ENCODE measurements at places on chromosomes 3 and 15.

- peak; percentile 67 for DNase-seq
Observed at GRCh38 chr3:4656059-4656458, 162.9 kb downstream of the ITPR1 start.

- DNase-seq, result no peak
Observed at GRCh38 chr3:52891164-52891563, 6.2 kb downstream of the STIMATE start.

DNA sequence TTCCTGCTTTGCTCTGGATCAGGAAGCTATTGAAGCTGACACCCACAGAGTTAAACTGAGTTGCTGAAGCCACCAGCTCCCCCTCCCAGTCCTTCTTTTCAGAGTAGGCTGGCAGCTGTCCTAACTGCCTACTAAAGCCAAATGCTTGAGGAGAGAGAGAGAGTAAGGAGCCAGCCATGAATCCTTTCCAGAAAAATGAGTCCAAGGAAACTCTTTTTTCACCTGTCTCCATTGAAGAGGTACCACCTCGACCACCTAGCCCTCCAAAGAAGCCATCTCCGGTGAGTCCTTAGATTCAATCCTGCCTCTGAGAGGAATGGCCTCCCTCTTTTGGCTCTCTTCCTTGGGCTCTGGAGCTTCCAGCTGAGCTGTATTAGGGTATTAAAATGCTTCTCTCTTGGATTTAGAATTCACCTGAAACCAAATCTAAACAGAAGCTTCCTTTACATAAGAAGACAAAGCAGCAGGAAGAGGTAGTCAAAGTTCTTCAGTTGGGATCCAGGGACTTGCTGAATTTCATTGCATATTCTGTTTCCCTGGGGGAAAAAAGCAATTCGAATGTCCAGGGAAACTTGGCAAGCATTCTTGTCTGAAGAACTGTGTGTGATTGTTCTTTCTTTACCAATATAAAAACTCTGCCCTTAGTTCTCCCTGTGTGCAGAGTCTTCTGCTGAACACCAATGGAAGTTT lies at the start of gene SLC15A2:
SLC15A2 (plus strand) TSS at position 101 of the 690 bp plus-strand sequence; CDS start at position 177, 76 bp downstream.
- DNase-seq, result no peak

GRCh38 chr3:107208100-107208499 lies 169.1 kb upstream of the CCDC54 start:
- no peak for DNase-seq

- no peak for DNase-seq
Observed at GRCh38 chr3:178352326-178353005, 183.8 kb upstream of the KCNMB2 start.

DNA sequence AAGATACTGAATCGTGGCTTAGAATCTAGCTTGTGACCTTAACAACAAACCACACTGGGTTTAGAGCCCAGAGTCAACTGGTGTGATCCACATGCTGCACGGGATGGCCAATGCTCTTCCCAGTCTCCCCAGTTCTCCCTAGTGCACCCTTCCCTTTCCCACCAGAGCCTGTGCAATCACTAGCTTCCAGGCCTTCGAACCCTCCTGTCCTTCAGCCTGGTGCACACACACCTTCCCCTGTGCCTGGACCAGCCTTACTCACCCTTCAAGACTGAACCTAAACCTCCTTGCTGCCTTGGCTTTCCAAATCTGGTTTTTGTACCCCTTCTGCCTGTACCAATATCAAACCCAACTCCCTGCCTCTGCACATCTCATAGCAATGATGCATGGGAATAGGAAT lies 43.8 kb downstream of the WNT5A start:
- DNase-seq, result no peak

GRCh38 chr3:95120921-95121320 lies 1058.1 kb downstream of the NSUN3 start:
- DNase-seq, result no peak

GRCh38 chr3:101778385-101779046 lies 495 bp upstream of the NXPE3 start:
- DNase-seq, result no peak

- DNase-seq, result no peak
Observed at GRCh38 chr3:18499301-18499700, 74.2 kb upstream of the SATB1 start.

GRCh38 chr3:132180337-132180791 lies 136.8 kb upstream of the ACP3 start:
- DNase-seq, result no peak

DNA sequence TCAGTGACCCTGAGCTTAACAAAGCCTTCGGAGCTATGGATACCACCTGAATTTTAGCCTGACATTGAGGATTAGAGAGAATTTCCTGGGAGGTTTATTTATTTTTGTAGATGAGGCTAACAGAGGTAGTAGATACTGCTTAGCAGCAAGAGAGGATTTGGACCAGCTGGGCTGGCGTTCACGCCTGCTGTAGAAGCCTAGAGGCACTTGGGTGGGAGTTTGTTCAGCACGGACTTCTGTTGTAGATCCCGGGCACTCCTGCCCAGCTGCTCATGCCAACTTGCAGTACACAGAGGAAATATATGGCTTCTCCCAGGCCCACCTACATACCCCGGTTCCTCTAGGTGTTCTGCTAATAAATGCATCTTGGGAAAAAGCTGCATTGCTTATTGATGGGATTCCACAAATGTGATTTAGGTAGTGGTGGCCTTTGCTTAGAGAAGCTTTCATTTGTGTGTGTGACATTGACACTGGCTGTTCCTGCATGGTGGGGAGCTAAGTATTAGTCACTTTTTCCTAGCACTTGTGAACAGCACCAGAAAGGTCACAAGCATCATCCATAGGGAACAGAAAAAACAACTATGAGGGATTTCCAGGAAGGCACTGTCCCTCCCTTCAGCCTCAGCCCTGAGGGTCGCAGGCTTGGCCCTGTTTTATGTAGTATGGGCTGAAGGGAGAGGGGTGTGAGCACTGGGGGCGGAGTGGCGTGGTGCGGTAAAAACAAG lies 324.8 kb upstream of the LRRFIP2 start:
- DNase-seq, result no peak

GRCh38 chr3:4980229-4981203 lies 1.3 kb downstream of the BHLHE40 start:
- peak; percentile 76 for DNase-seq

DNA sequence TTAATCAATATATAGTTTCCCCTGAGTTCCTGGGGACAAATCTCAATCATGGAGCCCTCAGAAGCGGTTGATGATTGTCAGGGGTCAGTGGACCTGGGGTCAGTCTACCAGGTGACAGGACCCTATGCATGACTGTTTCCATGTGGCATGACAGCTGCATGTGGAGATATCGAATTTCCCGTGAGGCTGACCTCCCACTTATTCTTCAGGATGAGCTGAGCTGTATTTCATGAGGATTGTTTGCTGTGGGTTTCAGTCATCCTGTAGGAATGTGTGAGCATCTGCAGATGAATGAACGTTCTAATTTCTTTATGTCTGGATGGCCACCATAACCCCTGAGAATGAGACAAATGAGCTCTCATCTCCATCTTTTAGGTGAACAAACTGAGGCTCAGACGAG lies 93.0 kb upstream of the HES1 start:
- DNase-seq, result no peak

DNA sequence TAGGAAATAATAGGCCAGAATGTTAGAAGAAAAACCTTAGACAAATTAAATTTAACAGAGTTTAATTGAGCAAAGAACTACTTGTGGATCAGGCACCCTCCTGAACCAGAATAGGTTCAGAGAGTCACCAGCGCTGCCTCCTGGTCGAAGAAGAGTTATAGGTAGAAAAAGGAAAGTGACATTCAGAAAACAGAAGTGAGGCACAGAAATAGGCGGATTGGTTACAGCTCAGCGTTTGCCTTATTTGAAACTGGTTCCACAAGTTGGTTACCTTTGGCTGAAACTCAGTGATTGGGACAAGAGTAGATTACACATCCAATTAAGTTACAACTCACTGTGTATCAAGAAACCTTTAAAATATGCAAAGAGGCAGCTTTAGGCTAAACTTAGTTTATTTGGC lies 4.4 kb downstream of the AADAC start:
- no peak for DNase-seq

DNA sequence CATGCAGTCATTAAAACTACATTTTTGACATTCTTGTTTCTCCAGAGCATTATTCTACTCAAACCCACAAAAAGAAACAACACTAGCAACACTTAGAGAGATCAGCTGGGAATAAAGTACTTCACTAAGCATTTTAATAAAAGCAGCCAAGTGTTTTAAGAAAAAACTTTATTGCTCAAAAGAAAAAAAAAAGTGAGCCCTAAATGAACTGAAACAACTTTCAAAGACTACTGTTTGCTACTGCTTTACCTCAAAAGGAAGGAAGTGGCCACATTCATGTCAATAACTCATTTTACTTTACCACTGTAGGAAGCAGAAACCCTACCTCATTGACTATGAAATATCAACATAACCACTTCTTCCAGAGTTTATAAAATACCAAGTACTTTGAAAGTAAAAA lies 91.3 kb downstream of the UACA start:
- DNase-seq, result no peak

DNA sequence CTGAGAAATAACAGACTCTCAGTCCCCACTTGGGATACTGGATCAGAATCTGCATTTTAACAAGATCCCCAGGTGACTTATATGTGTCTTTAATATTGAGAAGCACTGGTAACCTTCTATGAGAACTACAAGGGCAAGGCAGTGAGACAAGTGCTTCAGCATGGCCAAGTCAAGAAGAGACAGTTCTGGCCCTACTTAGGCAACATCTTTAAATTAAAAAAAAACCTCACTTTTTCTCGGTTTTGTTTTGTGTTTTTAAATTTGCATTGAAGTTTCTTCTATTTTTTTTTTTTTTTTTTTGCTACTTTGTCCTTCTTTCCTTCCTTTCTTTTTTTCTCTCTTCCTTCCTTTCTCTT lies 42.5 kb upstream of the SPTSSB start:
- DNase-seq, result no peak

Data from neural crest cell (in vitro differentiated cells).